ENCODE measurements at places on chromosomes 1 and 21.
A peak's percentile ranks its signal among the peaks of the same experiment; 100 is the strongest.

DNA sequence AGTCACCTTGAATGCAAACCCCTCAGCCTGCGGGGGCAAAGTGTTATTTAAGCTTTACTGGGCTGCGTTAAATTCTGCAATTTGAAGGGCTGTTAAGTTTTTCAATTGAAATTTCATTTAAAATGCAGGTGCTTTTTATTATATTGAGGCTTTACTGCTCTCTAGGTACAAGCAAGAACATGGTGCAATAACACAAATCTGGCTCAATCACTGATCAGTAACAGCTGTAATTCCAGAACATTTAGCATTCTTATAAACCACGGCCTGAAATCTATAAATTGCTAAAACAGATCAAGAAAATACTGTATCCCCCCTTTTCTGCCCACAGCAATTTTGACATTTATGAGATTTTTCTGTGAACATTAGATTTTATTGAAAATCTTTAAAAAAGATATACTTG, 322.8 kb downstream of the KCTD3 start:
- DNase-seq, result no peak

DNA sequence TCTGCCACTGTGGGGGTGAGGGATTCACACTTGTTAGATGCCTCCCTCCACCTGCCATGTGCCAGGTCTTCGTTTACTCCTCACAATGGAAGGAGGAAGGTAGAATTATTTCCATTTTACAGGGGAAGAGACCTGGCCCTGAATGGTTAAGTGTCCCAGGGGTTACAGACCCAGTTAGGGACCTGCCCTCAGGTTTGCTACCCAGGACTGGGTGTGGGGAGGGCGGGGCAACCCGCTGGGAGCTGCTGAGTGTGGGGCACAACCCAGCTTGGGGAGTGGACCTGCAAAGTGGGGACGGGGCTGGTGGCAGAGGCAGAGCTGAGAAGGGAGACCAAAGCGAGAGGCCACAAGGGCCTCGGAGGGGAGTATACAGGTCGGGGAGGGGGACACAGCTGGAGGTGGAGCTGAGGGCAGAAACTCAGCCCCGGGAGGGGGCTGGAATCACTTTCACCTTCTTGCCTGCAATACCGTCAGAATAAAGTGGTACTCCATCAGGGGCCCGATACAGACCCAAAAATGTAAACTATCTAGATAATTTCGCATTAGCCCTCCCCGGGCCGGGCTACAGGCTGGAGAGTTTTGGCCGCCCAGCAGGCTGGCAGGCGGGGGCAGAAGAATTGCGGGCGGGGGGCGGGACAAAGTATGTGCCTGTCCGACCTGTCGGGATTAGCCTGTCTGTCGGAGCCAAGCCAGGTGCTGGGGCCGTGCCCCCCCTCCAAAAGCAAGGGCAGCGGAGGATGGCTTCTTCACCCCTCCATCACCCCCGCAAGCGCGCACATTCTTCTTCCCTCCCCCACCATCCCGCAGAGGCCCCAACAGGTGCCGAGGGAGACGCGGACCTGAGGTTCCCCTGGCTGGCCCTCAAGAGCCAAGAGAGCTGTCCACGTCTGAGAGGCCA, 1.4 kb downstream of the RSPO1 start:
- DNase-seq, result no peak

DNA sequence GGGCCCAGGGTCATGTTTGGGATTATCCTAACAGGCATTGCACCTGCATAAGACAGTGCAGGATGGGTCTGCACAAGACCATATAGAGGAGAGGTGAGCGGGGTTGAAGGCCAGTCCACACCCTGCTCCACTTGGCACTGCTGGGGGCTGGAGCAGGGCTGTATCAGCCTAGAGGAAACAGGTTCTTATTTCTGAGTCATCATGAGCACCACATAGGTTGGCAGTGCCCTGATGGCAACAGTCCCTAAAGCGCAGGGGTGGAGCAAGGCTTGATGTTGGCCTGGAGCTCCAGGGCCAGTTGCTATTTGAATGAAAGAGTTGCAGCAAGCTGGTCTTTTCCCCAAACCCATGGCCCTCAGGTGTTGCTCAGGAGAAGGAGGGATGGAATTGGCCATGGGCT, 29.8 kb upstream of the BMP8B start:
- DNase-seq, result no peak

DNA sequence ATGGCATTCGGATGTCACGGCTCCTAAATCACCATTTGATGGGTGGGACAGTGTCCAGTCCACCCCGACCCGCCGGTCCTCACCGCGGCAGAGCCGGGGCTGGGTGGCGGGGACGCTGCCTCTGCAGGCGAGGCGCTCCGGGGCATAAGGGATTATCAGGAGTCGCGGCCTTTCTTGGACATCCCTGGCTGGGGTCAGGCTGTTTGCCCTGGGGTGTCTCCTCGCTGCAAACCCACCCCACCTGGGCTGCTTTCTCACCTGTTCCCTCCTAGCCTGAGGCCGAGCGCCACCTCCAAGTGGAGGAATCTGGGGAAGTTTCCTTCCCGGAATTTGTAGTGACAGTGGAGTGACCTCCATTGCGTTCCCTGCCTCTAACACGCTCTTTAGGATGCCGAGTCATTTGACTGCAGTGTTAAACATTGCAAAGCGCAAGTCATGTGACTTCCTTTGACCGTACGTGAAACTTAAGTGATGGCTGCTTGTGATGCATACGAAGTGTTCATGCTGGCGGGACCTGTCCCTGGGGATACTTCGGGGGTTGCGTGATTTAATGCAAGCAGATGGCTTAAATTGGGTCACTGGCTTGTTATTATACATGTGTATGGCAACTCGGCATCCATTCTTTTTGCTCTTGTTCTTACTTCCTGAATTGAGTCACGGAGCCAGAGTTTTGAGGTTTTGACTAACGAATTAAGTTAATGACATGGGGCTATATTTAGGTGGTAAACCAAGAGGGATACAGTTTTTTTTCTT, 536 bp downstream of the LGALS8 start:
- peak; percentile 23 for DNase-seq

GRCh38 chr21:26055841-26056264, 114.7 kb downstream of the APP start:
- DNase-seq, result no peak

GRCh38 chr21:43847301-43847700, 17.7 kb upstream of the AGPAT3 start:
- DNase-seq, result no peak

GRCh38 chr1:27588256-27589232, 15.4 kb downstream of the AHDC1 start:
- no peak for DNase-seq

- no peak for DNase-seq
Measured at GRCh38 chr1:104172243-104172681, 422.6 kb downstream of the AMY1C start.

DNA sequence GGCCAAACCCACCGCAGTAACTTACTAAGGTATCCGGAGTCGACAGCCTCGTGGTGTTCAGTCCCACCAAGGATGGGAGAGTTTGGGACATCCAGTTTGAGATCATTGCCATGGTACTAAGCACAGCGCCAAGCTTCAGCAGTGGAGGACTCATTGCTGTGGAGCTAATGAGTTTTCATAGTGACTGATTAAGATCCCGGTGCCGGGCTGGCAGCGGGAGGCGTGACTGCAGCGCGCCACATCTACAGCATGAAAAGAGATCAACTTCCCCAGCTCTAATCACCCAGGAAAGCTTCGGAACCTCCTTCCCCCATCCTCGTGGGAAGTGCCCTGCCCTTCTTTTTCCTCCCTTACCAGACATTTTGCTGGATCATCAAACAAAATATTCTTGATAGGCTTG, 149.9 kb downstream of the OLFM3 start:
- no peak for DNase-seq

- no peak for DNase-seq
Measured at GRCh38 chr1:119136401-119136800, 4.1 kb downstream of the WARS2 start.

DNA sequence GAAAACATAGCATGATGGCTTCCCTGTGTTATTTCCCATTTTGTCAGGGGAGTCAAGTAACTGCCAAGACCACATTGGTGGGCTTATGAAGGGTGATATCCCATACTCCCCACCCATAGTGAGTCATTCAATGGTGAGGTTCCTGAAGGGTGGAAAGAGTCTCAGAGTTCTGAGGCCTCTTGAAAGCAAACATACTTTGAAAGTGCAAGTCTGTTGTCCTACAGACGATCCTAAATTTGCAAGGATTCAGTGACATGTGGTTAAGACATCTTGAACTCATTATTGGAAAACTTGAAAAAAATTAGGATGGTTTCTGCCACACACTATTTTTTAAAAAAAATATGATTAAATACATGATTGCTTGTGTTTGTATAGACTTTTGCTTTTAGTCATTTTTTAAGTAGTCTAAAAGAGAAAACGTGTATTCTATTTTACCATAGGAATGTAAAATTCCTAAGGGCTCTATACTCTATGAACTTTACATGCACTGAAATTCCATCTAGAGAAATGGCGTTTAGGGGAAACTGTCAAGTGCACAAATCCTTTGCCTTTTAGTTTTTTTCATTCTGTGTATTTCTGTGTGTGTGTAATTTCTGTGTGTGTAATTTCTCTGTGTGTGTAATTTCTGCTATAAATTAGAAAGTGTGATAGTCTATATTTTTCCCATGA, 225.5 kb upstream of the ADAMTS5 start:
- no peak for DNase-seq

DNA sequence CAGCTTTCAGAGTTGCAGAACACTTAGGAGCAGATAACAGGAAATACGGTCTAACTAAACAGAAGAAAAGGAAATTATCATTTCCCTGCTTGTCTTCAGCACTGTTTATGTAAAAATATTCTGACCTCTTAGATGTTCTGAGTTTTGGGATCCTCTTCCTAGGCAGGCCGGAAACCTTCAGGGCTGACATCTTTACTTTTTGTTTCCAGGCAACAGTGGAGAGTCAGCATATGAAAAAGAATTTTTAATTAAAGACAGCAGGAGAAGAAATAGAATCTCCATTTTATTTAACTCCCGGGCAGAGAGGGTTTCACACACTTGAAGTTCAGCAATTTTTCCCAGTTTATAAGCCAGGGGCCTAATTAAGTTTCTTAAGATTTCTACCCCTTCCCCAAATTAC, 5.1 kb upstream of the RIPPLY3 start:
- DNase-seq, result no peak

DNA sequence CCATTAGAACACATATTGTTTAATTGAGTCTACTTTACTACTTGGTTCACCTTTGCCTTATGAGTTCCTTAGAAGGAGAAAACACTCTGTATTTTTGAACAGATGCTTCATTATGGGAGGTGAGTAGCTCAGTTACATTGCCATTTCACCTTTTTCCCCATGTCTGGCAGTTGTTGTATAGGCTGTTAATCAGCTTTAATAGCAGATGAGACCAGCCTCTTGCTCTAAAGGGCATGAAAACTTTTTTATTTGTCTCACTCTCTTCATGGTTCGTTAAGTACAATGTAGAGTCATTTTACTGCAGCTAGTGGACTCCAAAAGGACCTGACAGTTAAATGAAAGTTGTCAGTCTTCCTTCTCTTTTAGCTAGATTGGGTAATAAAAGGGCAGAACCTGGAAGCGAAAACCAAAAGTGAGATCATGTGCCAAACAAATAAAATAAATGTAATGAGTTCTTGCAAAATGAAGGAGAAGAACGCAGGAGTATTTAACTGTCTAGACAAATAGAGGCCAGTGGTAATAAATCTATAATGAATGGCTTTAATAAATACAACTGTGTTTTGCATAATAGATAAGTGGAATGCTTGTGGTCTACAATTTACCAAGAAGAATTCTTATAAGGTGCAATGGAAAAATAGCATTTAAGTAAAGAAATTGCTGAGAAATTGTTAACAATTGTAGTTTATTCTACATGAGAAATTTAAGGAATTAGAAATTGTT, 180.0 kb upstream of the NEGR1 start:
- DNase-seq, result no peak

- no peak for DNase-seq
Measured at GRCh38 chr21:42080788-42081083, 9.6 kb downstream of the UMODL1 start.

- no peak for DNase-seq
Measured at GRCh38 chr1:3463891-3464648, 9.6 kb downstream of the ARHGEF16 start.

GRCh38 chr1:243301059-243301458, 45.2 kb downstream of the SDCCAG8 start:
- no peak for DNase-seq

DNA sequence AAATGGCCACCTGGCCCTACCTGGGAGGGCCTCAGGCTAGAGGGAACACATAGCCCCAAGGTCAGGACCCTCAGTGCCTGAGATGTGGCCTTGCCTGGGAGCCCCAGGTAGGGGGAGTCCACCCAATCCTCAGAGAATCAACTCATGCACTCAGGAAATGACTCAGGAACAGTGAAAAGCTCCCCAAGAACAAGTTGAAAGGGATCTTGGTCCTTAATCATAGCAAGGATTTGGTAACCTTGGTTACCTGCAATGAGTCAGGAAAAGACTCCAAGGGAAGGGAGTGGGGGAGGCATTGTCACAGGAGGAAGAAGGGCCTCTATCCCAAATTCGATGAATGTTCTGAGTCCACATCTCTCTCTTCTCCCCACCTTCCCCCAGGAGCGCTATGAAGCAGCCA, 17.0 kb downstream of the MAP7D1 start:
- DNase-seq, result no peak

GRCh38 chr1:31433396-31433930, 20.4 kb downstream of the SERINC2 start:
- DNase-seq, result no peak

DNA sequence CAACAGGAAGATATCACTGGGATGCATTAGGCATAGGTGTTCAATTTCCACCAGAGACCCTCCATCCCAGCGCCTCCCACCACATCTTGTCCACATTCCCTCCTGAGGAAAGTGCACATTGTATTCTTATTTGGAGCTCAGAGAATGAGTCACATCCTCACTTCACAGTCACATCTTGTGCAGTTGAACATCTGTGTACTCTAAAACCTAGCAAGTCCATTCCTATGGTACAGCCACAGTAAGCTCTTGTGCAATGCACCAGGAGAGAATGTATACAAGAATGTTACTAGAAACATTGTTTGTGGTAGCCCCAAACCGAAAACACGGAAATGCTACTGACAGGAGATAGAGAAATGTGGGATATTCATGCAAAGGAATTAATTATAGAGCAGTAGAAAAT, 1.6 kb upstream of the KDF1 start:
- DNase-seq, result no peak

GRCh38 chr1:179955287-179955680, 674 bp downstream of the CEP350 start:
- DNase-seq, result no peak

- DNase-seq, result no peak
Measured at GRCh38 chr1:225607355-225607754, 45.6 kb downstream of the ENAH start.

DNA sequence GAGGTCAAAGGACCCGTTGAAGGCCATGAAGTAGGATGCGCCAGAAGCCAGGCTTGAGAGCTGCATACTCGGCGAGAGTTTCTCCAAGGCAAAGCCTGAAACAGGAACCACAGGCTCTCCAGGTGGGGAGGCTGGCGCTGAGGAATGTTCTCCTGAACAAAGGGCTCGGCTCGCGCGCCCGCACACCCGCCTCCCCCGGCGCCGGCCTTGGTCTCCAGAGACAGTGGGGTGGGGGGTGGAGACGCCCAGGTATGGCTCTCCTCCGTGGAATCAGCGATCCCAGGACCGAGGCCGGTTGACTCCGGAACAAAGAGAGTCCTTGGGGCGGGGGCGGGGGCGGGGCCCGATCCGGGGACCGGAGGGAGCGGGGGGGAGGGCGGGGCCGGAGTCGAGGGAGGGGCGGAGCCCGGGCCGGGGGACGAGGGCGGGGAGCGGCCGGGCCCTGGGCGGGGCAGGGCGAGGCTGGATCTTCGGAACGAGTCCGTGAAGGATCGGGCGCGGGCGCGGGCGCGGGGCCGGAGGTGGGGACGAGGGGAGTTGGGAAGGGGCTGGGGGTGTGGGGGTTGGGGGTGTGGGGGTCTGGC, 85.0 kb downstream of the NKAIN1 start:
- peak; percentile 61 for DNase-seq

GRCh38 chr1:924656-925560, 1.2 kb downstream of the SAMD11 start:
- DNase-seq, result no peak
